ENCODE measurements at places on chromosomes 4 and X.

DNA sequence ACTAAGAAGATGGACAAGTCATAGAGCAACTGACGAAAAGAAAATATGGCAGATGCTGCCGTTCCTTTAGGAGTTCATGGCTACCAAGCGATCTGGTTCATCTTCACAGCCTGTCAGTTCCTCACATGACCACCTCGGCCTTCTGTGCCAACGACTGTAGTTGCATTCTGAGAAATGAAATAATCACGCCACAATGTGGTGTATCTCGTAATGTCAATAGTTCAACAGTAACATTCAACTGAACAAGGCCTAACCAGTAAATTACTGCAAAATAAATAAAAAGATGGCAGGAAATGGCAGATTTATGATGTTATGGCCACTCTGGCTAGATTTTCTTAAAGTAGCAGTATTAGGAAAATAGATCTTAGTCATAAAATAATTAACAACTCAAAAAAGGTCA lies 4.4 kb downstream of the GPRIN3 start:
- DNase-seq = no peak

- DNase-seq = no peak
These were observed 22.3 kb upstream of the AASDH start for GRCh38 chr4:56409511-56410090.

DNA sequence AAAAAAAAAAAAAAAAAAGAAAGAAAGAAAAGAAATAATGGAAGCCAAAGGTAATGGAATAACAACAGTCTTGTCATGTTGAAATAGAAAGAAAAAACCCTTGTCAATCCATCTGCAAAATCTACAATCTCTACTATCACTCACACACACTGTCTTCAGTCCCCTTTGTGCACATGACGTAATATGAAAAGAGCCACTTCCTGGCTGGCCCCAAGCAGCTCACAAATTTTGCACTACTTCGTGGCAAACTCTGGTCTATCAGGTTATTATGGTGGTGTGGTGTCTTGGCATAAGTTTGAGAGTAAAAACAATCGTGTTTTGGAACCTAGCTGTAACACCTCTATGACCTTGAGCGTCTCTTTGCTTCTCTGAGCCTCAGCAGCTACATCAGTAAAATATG lies 8.3 kb upstream of the AFAP1 start:
- no peak for DNase-seq

- no peak for DNase-seq
These were observed 50.9 kb downstream of the NAP1L5 start for GRCh38 chr4:88646528-88647280.

GRCh38 chr4:120158046-120158445 lies 91.4 kb upstream of the MAD2L1 start:
- no peak for DNase-seq

DNA sequence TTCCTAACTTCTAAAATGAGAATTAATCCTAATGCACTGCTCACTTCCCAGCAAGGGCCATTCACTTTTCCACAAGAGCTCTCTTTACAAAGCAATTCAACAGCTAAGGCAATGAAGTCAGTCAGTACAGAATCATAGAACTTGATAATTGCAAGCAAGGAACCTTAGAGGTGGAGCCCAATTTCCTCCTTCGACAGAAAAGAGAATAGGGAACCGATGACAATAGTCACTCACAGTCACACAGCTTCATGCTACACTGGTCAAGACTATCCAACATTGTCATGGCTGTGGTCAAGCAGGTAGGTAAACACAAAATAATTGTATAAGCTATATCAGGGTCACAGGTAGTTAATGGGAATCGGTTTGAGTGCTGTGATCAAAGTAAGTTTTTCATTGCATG lies 90.0 kb downstream of the ELOVL6 start:
- DNase-seq = no peak

GRCh38 chr4:107366900-107367299 lies 330.8 kb upstream of the DKK2 start:
- DNase-seq = no peak

GRCh38 chr4:76708971-76709771 lies 188.8 kb downstream of the SOWAHB start:
- no peak for DNase-seq

DNA sequence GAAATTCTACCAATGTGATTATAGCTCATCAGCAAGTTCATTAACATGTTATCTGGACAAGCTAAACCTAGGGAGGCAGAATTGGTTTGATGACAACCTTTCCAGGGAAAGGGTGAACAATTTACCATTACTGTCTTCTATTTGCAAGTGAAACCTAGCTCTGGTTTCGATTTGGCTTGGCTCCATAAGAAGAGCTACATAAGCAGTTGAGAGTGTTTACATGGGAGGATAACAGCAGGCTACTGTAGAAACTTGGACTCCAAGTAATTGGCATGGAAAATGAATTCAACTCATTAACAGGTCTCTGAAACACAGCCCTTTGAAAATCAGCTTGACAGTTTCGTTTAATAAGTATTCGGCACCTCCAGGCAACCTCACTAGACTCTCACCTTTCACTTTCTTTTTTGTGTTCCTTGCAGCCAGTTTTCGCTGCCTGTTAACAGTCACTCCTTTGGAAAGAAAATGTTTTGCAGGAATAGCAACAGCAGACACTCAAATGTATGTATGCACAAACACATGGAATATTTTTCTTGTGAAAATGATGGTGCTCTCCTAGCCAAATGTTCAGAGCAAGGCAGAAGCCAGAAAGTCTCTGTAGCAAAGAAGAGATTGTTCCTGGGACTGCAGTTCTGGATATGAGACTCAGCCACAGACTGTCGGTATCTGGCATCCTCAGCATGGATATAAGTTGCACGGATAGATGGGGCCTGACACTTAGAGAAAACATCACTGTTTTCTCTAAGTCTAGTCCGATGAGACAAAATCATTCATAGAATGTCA lies 27.5 kb downstream of the POU3F4 start:
- DNase-seq = no peak

GRCh38 chr4:79823148-79823763 lies 249.8 kb downstream of the ANTXR2 start:
- no peak for DNase-seq

- no peak for DNase-seq
These were observed 20.2 kb downstream of the SLIT2 start for GRCh38 chr4:20271950-20272349.

- no peak for DNase-seq
These were observed 67.5 kb upstream of the GPR34 start for GRCh38 chrX:41621222-41621723.

DNA sequence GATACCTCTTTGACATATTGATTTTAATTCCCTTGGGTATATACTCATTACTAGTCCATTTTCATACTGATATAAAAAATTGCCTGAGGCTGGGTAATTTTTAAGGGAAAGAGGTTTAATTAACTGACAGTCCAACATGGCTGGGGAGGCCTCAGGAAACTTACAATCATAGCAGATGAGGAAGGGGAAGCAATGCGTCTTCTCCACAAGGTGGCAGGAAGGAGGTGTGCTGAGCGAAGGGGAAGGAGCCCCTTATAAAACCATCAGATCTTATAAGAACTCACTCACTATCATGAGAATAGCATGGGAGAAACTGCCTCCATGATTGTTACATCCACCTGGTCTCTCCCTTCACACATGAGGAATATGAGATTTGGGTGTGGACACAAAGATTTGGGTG lies 42.4 kb downstream of the MSX1 start:
- no peak for DNase-seq

- no peak for DNase-seq
These were observed 855 bp downstream of the KLF3 start for GRCh38 chr4:38664706-38665401.

DNA sequence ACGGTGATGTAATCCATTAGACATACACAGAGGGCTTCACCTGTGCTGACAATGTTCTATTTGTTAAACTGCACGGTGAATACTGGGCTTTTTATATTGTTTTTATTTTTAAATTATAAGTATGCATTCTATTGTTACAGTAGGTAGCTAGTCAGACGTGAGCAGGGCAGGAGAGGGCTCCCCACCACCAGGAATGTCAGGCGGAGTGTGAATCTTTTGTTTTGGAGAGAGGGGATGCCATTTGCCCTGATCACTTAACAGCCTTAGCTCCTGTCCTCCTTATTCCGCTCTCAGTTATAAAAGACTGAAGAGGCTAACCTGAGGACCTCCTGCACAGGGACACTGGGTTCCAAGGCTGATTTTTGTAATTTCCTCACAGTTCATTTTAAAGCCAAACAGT lies 151.6 kb upstream of the TAPT1 start:
- DNase-seq = no peak

- no peak for DNase-seq
These were observed 192.0 kb downstream of the CXXC4 start for GRCh38 chr4:104302731-104303130.

DNA sequence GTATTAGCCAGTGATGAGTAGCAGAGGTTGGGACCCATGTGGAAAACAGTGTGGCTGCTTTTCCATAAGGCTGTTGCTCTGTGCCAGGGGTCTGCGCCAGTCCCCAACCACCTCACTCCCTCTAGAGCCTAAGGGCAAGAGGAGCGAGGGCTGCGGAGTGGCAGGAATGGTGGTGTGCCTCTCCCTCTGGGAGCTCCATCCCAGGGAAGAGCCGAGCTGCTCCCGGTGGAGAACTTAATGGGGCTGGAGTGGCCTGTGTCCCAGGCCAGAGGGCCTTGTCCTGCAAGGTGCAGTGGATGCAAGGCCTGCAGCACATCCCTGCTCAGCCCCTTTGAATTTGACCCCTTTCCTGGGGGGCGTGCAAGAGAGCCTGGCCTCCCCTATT lies 105.4 kb upstream of the GRXCR1 start:
- no peak for DNase-seq
